ENCODE measurements at places on chromosomes 2 and 18. TPM values are rescaled to one million over a fixed set of nuclear protein-coding genes. Genes with fewer than 3 reads are reported as not detected.

The CAPN14 gene
- total RNA-seq = 0.04 TPM

The MOCOS gene
- 1.1 TPM for total RNA-seq

The SERPINB4 gene
- total RNA-seq = not detected

The PGAP1 gene
- 65.5 TPM for total RNA-seq

The ZNF24 gene
- total RNA-seq = 53.6 TPM

The TM4SF20 gene
- total RNA-seq = not detected

The IL1RL2 gene
- total RNA-seq = not detected

The C2orf66 gene
- total RNA-seq = 0.43 TPM

The GKN1 gene
- not detected for total RNA-seq

The UGT1A4 gene
- not detected for total RNA-seq

The ALPI gene
- total RNA-seq = not detected

The TMEM247 gene
- not detected for total RNA-seq

The TBC1D8 gene
- total RNA-seq = 3.9 TPM

The COX7A2L gene
- total RNA-seq = 212 TPM

GRCh38 chr2:152098496-152099366 is at the start of gene CACNB4:
CACNB4 (minus strand) TSS chr2:152099044.
- peak within 1 kb of the TSS; percentile 70 for H3K4me3 ChIP-seq
- no peaks in the 10 kb centered on the region for H3K36me3 ChIP-seq
- peaks cover 92% of the 10 kb centered on the region for H3K27me3 ChIP-seq

GRCh38 chr2:173972636-173973035 is 7.5 kb upstream of the SP3 start:
- H3K4me3 ChIP-seq = no peak overlapping the region
- H3K36me3 ChIP-seq = no peaks in the 10 kb centered on the region
- no peak for DNase-seq
- H3K27me3 ChIP-seq = no peaks in the 10 kb centered on the region
- H3K4me1 ChIP-seq = no peaks in the 10 kb centered on the region
- H3K27ac ChIP-seq = no peak overlapping the region

- no peaks in the 10 kb centered on the region for H3K36me3 ChIP-seq
- H3K27me3 ChIP-seq = no peaks in the 10 kb centered on the region
- H3K4me1 ChIP-seq = peaks cover 53% of the 10 kb centered on the region
- peak overlapping the region; percentile 78 for H3K27ac ChIP-seq
- no peak overlapping the region for H3K4me3 ChIP-seq
Measured at GRCh38 chr2:121519732-121520640, 10.7 kb upstream of the RNU4ATAC start.

GRCh38 chr2:98556344-98557033 is 51.8 kb downstream of the COA5 start:
- no peaks in the 10 kb centered on the region for H3K27me3 ChIP-seq
- H3K4me3 ChIP-seq = no peak overlapping the region
- H3K4me1 ChIP-seq = no peaks in the 10 kb centered on the region
- no peak overlapping the region for H3K27ac ChIP-seq

GRCh38 chr2:111668274-111668616 is 215.7 kb downstream of the ANAPC1 start:
- DNase-seq = no peak
- no peaks in the 10 kb centered on the region for H3K27me3 ChIP-seq
- no peaks in the 10 kb centered on the region for H3K4me1 ChIP-seq
- H3K36me3 ChIP-seq = no peaks in the 10 kb centered on the region

- peaks cover 11% of the 10 kb centered on the region for H3K4me1 ChIP-seq
- no peak overlapping the region for H3K4me3 ChIP-seq
- H3K36me3 ChIP-seq = no peaks in the 10 kb centered on the region
- H3K27ac ChIP-seq = no peak overlapping the region
- DNase-seq = peak; percentile 30
Measured at GRCh38 chr2:233209533-233210171, 41.8 kb upstream of the ATG16L1 start.

- H3K4me1 ChIP-seq = no peaks in the 10 kb centered on the region
- no peak overlapping the region for H3K27ac ChIP-seq
- H3K27me3 ChIP-seq = no peaks in the 10 kb centered on the region
- DNase-seq = no peak
Measured at GRCh38 chr18:2602844-2603243, 31.5 kb downstream of the NDC80 start.

GRCh38 chr2:17287183-17287582 is 231.1 kb downstream of the RAD51AP2 start:
- H3K36me3 ChIP-seq = no peaks in the 10 kb centered on the region
- no peak overlapping the region for H3K27ac ChIP-seq
- H3K27me3 ChIP-seq = no peaks in the 10 kb centered on the region

GRCh38 chr2:211027976-211028375 is 471.6 kb downstream of the CPS1 start:
- H3K4me3 ChIP-seq = no peak overlapping the region
- H3K4me1 ChIP-seq = no peaks in the 10 kb centered on the region
- H3K36me3 ChIP-seq = no peaks in the 10 kb centered on the region

DNA sequence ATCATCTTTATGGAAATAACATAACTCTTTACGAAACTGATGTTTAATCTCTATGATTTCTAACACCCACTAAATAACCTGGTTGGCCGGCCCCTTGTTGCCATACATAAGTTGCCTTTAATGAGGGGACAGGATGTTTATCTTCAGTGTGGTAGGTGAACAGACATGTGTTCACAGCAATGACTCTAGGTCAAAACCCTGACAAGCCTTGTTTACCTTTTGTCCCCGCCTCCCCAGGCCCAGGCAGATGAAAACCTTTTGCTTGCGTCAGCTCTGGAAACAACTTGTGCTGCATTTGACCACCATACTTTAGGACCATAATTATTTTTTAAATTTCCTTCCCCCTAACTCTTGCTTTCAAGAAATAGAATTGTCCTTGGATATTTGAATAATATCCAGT is 2.9 kb upstream of the DSG4 start:
- DNase-seq = no peak
- no peaks in the 10 kb centered on the region for H3K4me1 ChIP-seq
- H3K4me3 ChIP-seq = no peak overlapping the region
- H3K36me3 ChIP-seq = no peaks in the 10 kb centered on the region
- H3K27ac ChIP-seq = no peak overlapping the region

DNA sequence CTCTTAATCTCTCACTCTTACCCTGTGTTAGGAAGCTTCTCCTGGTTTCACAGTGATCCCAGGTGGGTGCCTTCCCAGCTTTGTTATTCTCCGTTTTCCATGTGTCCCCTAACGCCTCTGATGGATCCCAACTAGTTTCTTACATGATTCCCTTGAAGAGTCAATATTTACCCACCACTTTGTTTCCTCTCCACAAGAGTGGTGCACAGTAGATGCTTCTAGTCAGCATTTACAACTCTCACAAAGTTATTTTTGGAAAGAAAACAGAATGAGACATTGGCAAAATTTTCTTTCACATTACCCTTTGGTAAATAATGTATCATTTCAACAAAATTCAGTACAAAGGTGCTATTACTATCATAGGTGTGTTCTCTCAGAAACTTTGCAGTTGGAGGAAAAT is 1611.1 kb upstream of the ZEB2 start:
- no peak overlapping the region for H3K4me3 ChIP-seq
- no peaks in the 10 kb centered on the region for H3K36me3 ChIP-seq

GRCh38 chr2:159199761-159200465 is 86.6 kb downstream of the WDSUB1 start:
- H3K4me1 ChIP-seq = peaks cover 23% of the 10 kb centered on the region
- no peak overlapping the region for H3K4me3 ChIP-seq
- no peak for DNase-seq
- H3K27ac ChIP-seq = no peak overlapping the region

GRCh38 chr2:29865512-29865911 is 55.9 kb downstream of the ALK start:
- peaks cover 4% of the 10 kb centered on the region for H3K4me1 ChIP-seq
- H3K27ac ChIP-seq = no peak overlapping the region
- H3K4me3 ChIP-seq = no peak overlapping the region

- no peak overlapping the region for H3K4me3 ChIP-seq
- no peaks in the 10 kb centered on the region for H3K36me3 ChIP-seq
- H3K27me3 ChIP-seq = no peaks in the 10 kb centered on the region
- no peaks in the 10 kb centered on the region for H3K4me1 ChIP-seq
- no peak for DNase-seq
- no peak overlapping the region for H3K27ac ChIP-seq
Measured at GRCh38 chr2:209472112-209472832, 48.4 kb downstream of the MAP2 start.

DNA sequence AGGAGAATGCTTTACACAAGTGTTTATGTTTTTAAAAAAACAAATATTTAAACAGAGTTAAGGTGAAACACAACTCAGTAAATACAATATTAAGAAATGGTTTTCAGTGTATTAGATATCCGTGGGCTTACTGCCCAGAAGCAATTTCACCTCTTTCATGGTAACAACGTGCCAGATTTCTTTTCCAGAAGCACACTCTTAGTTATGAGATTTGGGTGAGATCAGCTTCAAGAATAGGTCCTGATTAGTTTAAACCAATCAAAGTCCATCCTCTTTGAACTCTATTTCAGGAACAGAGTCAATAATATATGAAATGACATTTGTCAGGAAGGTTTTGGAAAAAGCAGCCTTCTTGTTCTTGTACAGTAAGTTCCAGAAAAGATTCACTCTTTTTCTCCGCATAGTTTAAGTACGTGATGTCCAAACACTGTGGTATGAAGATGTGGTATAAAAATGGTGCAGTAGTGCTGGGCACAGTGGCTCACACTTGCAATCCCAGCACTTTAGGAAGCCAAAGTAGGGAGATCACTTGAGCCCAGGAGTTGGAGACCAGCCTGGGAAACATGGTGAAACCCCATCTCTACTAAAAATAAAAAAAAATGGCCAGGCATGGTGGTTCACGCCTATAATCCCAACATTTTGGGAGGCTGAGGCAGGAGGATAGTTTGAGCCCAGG is 14.7 kb downstream of the USP34 start:
- H3K4me1 ChIP-seq = no peaks in the 10 kb centered on the region
- no peak for DNase-seq
- H3K27ac ChIP-seq = no peak overlapping the region
- no peaks in the 10 kb centered on the region for H3K27me3 ChIP-seq
- no peaks in the 10 kb centered on the region for H3K36me3 ChIP-seq

DNA sequence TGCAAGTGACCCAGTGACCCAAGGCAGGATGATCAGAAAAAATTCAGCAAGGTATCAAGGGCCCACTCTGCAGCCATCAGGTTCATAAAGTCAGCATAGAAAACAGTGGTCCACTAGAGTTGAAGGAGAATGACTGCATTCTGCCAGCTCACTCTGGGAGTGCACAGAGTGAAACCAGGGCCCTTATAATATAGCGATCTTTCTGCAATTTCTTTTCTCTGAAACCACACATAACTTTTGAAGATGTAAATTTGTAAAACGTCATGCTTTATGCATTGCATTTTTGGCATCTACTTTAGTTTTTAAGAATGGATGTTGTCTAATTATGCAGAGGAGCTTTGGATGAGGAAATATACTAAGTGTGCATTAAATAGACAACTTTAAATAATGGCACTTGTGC is 225.0 kb upstream of the SMIM21 start:
- no peak for DNase-seq
- H3K27me3 ChIP-seq = no peaks in the 10 kb centered on the region
- H3K4me1 ChIP-seq = peaks cover 28% of the 10 kb centered on the region
- H3K36me3 ChIP-seq = no peaks in the 10 kb centered on the region
- H3K4me3 ChIP-seq = no peak overlapping the region

DNA sequence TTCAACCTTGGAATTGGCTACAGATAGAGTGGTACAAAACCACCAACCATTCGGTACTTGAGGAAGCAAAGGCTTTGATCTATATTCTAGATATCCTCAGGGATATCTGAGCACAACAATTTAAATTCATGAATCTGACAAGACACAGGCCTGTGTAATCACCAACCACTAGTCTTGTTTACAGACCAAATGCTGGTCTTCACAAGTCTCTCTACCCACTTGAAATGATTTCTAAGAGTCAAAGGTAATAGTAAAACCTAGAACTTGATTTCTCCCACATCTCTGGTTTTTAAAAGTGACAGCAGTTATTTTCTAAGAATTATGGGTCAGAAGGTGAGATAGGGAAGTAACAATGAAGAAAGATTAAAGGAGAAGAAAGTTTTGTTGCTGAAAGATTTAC is 613.7 kb upstream of the ACVR2A start:
- no peaks in the 10 kb centered on the region for H3K4me1 ChIP-seq
- H3K27ac ChIP-seq = no peak overlapping the region
- no peak for DNase-seq

- H3K4me1 ChIP-seq = no peaks in the 10 kb centered on the region
- DNase-seq = no peak
- no peak overlapping the region for H3K27ac ChIP-seq
- peaks cover 29% of the 10 kb centered on the region for H3K27me3 ChIP-seq
Measured at GRCh38 chr2:241944821-241945220, 75.3 kb downstream of the RTP5 start.

GRCh38 chr18:37298816-37299215 is 266.8 kb downstream of the CELF4 start:
- H3K4me3 ChIP-seq = no peak overlapping the region
- no peaks in the 10 kb centered on the region for H3K36me3 ChIP-seq
- no peak overlapping the region for H3K27ac ChIP-seq
- H3K4me1 ChIP-seq = peaks cover 18% of the 10 kb centered on the region

- H3K4me3 ChIP-seq = no peak overlapping the region
- H3K4me1 ChIP-seq = no peaks in the 10 kb centered on the region
- H3K36me3 ChIP-seq = peaks cover 36% of the 10 kb centered on the region
- no peak for DNase-seq
- no peaks in the 10 kb centered on the region for H3K27me3 ChIP-seq
Measured at GRCh38 chr2:218558986-218559385, 9.2 kb downstream of the USP37 start.

DNA sequence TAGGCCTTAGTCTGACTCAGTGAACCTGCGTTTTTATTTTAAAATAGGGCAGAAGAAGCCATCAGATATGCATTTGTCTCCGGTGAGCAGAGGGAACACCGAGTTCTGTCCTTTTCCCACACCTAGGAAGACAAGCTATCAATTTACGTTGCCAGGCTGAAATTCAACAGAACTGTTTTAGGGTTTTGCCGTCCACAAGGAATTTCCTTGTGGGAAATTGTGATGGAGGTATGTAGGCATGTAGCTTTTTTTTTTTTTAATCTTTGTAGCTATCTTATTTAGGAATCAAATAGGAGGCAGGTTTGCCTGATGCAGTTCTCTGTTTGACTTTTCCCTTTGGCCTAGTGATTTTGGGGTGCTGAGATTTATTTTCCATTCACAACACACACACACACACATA is 62.0 kb upstream of the ASAP2 start:
- peaks cover 49% of the 10 kb centered on the region for H3K27me3 ChIP-seq
- no peak overlapping the region for H3K27ac ChIP-seq
- H3K4me1 ChIP-seq = no peaks in the 10 kb centered on the region
- no peak for DNase-seq
- no peak overlapping the region for H3K4me3 ChIP-seq
- no peaks in the 10 kb centered on the region for H3K36me3 ChIP-seq

GRCh38 chr2:156719036-156719435 is 282.9 kb downstream of the GPD2 start:
- no peak overlapping the region for H3K27ac ChIP-seq
- H3K27me3 ChIP-seq = no peaks in the 10 kb centered on the region
- no peak overlapping the region for H3K4me3 ChIP-seq
- DNase-seq = no peak

GRCh38 chr2:110126086-110126773 is 10.6 kb upstream of the MALL start:
- no peak overlapping the region for H3K27ac ChIP-seq
- H3K4me1 ChIP-seq = peaks cover 9% of the 10 kb centered on the region
- DNase-seq = no peak

GRCh38 chr2:165791421-165792103 is 2.5 kb downstream of the GALNT3 start:
- H3K4me1 ChIP-seq = no peaks in the 10 kb centered on the region
- no peak overlapping the region for H3K27ac ChIP-seq
- no peak overlapping the region for H3K4me3 ChIP-seq
- peaks cover 53% of the 10 kb centered on the region for H3K27me3 ChIP-seq
- no peaks in the 10 kb centered on the region for H3K36me3 ChIP-seq

GRCh38 chr2:62447411-62447810 is 58.6 kb downstream of the TMEM17 start:
- H3K4me3 ChIP-seq = no peak overlapping the region
- DNase-seq = no peak
- H3K4me1 ChIP-seq = peaks cover 4% of the 10 kb centered on the region
- H3K27ac ChIP-seq = no peak overlapping the region
- H3K36me3 ChIP-seq = no peaks in the 10 kb centered on the region
- H3K27me3 ChIP-seq = no peaks in the 10 kb centered on the region
